ENCODE measurements at places on chromosomes 7 and 10. TPM values are rescaled to one million over a fixed set of nuclear protein-coding genes. Genes with fewer than 3 reads are reported as not detected.

DNA sequence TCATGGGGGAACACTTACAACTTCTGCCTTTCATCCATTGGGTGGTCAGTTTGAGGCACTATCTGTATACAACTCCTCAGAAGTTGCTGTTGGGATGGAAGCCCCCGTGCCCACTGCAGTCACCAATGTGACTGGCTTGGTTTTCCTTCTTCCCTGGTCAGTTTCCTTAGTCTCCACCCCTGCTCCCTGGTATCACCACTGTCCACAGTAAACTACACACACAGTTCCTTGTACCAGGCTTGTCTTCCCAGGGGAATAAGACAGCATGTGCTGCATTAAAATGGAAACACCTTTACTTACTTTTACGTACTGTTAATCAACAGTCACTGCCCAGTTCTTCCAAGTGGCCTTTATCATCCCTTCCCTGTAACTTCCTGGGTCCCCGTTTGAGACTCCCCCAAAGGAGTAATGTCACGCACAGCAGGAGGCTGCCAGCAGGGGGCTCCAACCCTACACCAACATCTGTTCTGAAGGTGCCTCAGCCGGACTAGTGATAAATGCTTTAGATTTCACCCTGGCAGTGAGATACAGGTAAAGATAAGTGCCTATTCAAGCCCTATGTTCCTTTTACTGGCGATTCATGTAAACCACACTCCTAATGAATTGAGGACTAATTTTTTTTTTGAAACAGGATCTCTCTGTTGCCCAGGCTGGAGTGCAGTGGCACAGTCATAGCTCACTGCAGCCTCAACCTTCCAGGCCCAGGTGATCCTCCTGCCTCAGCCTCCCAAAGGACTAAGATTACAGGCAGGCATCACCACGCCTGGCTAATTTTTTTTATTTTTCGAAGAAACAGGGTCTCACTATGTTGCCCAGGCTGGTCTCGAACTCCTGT is 45.3 kb upstream of the PIK3AP1 start:
- H3K4me3 ChIP-seq = no peak overlapping the region
- H3K36me3 ChIP-seq = no peaks in the 10 kb centered on the region
- H3K27ac ChIP-seq = no peak overlapping the region
- H3K27me3 ChIP-seq = no peaks in the 10 kb centered on the region
- DNase-seq = peak; percentile 20
- no peaks in the 10 kb centered on the region for H3K4me1 ChIP-seq

DNA sequence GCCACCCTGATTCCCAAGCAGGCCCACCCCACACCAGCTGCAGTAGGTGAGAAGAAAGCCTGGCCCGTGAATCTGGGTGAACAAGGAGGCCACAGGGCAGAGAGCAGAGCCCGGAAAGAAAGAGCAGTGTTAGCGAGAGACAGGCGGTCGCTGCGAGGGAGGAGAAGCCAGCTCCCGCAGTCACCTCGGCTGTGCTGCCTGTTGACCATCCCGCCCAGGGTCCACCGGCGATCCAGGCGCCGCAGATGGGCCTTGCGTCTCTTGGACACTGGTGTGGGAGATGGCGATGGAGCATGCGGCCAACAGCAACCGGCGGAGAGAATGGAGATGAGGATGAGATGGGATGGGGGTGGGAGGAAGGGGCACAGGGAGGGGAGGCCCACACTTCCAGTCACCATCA is 128.8 kb downstream of the NEURL1 start:
- H3K27ac ChIP-seq = peak overlapping the region; percentile 73
- DNase-seq = no peak
- H3K4me3 ChIP-seq = no peak overlapping the region
- H3K36me3 ChIP-seq = no peaks in the 10 kb centered on the region

DNA sequence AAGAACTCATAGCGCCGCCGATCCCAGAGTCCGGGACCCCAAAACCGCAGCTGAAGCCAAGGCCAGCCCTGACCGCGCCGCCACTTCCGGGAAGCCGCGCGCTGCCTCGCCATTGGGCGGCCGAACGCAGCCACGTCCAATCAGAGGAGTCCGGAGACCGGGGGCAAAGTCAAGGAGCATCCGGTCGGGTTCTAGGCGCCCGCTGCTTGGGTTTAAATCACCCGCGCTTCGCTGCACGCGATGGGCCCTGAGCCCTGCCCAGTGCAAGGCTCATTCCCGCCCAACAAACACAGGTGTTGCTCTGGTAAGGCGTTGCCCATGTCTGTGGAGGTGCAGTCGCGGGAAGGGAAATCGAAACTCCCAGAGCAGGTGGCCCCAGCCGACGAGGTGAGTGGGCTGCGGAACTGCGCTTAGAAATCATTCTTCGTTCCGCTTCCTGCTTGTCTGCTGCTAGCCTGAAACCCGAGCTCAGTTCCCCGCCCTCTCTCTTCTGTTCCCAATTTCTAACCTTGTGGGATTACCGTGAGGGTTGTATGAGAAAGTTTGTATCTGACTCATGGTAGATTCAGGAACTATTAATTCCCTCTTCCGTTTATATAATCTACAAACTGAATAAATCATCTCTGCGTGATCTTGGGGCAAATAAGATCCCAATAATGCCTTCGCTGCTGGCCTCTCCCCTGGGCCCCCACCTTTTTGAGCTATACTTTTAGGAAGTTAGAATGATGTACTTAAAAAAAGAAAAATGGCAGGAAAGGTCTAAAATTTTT is at the start of gene DCLRE1C:
DCLRE1C (minus strand) TSS at position 96 of the 770 bp plus-strand sequence; CDS start at position 10, 86 bp downstream.
- peaks cover 8% of the 10 kb centered on the region for H3K4me1 ChIP-seq
- peak within 1 kb of the TSS; percentile 92 for H3K27ac ChIP-seq
- no peaks in the 10 kb centered on the region for H3K27me3 ChIP-seq
- peak within 1 kb of the TSS; percentile 95 for H3K4me3 ChIP-seq
- peak; percentile 87 for DNase-seq

Gene SPAG6
- 0.49 TPM for total RNA-seq

Gene ATRNL1
- 431 TPM for total RNA-seq

Gene CALCR
- 0.15 TPM for total RNA-seq

Gene VPS50
- 89.2 TPM for total RNA-seq

Gene TAS2R39
- total RNA-seq = not detected

GRCh38 chr7:104643587-104644217 is 315.3 kb downstream of the LHFPL3 start:
- H3K27me3 ChIP-seq = no peaks in the 10 kb centered on the region

DNA sequence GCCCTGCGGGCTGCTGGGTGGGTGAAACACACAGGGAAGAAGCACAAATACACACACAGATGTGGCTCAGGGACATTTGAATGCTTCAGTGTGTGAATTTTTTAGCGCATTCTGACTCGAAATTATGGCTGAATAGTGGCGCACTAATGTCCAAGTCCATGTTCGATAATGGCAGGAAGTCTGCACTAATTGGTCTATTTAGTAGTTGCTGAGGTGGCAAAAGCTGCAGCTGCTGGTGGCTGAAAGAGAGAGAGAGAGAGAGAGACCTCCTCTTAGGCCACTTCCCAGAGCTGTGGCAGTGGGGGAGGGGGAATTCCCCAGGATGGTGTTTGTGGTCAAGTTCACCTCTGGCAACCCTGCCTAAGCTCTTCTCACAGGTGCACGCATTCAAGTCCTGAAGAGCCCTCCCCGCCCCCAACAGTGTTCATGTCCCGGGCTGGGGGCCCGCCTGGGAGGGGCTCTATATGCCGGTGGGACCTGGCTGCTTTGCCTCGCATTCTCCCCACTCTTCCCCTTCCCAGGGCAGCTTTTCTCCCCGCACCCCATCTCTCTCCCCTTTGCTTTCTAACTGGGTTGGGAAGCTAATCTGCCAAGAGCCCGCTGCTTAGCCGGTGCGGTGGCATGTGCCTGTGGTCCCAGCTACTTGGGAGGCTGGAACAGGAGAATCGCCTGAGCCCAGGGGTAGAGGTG is 6.0 kb upstream of the MNX1 start:
- no peak overlapping the region for H3K27ac ChIP-seq
- no peaks in the 10 kb centered on the region for H3K36me3 ChIP-seq
- no peak for DNase-seq
- no peak overlapping the region for H3K4me3 ChIP-seq

- no peak overlapping the region for H3K27ac ChIP-seq
- H3K4me1 ChIP-seq = no peaks in the 10 kb centered on the region
- H3K4me3 ChIP-seq = no peak overlapping the region
- no peaks in the 10 kb centered on the region for H3K27me3 ChIP-seq
Measured at GRCh38 chr7:37510043-37510634, 61.5 kb upstream of the ELMO1 start.

DNA sequence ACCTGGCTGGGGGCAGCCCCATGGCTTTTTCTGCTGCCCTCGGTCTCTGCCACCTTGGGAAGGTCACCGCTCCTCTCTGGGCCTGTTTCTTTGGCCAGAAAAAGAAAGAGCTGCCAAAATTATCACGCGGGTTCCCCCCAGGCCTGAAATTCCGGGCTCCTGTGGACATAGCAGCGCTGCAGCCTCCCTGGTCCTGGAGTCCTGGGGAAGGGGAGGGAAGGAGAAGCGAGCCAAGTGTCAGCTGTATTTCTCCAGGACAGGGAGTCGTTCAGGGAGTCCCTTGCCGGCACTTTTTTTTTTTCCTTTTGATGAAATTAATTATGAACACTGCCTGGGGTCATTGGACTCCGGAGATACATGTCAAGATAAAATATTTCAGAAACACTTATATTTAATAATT is 152.3 kb upstream of the GPR26 start:
- H3K4me3 ChIP-seq = no peak overlapping the region
- H3K27ac ChIP-seq = no peak overlapping the region
- DNase-seq = no peak
- no peaks in the 10 kb centered on the region for H3K36me3 ChIP-seq
- H3K27me3 ChIP-seq = no peaks in the 10 kb centered on the region
- H3K4me1 ChIP-seq = no peaks in the 10 kb centered on the region

Gene OR2A12
- not detected for total RNA-seq

DNA sequence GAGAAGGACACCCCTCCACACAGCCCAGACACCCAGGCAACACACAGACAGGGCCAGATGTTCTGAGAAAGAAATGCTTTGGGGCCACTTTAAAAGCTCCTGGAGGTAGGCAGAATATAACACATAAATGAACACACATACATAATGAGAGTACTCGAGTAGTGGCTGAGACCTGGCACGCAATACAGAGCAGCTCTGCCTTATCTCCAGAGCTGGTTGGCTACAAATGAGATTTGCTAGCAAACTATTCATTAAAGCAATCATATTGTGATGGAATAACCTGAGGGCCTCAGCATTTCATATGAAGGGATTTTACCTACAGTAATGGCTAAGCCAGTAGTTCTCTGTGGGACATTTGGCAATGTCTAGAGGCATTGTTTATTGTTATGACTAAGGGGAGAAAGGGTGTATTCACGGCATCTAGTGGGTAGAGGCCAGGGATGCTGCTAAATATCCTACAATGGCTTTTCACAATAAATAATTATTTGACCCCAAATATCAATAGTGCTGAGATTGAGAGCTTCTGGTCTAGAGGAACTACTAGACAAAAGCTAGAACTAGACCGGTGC is 5.5 kb upstream of the IMPDH1 start:
- no peaks in the 10 kb centered on the region for H3K36me3 ChIP-seq
- DNase-seq = no peak
- H3K4me1 ChIP-seq = no peaks in the 10 kb centered on the region
- H3K4me3 ChIP-seq = no peak overlapping the region

Gene IFIT1
- total RNA-seq = 22.5 TPM

- DNase-seq = no peak
- H3K36me3 ChIP-seq = no peaks in the 10 kb centered on the region
- H3K4me1 ChIP-seq = peaks cover 20% of the 10 kb centered on the region
- no peaks in the 10 kb centered on the region for H3K27me3 ChIP-seq
Measured at GRCh38 chr7:130887182-130887956, 153.4 kb upstream of the KLF14 start.

- no peak for DNase-seq
- no peak overlapping the region for H3K4me3 ChIP-seq
- H3K36me3 ChIP-seq = no peaks in the 10 kb centered on the region
- peaks cover 14% of the 10 kb centered on the region for H3K4me1 ChIP-seq
Measured at GRCh38 chr7:47578579-47579270, 3.2 kb downstream of the TNS3 start.

DNA sequence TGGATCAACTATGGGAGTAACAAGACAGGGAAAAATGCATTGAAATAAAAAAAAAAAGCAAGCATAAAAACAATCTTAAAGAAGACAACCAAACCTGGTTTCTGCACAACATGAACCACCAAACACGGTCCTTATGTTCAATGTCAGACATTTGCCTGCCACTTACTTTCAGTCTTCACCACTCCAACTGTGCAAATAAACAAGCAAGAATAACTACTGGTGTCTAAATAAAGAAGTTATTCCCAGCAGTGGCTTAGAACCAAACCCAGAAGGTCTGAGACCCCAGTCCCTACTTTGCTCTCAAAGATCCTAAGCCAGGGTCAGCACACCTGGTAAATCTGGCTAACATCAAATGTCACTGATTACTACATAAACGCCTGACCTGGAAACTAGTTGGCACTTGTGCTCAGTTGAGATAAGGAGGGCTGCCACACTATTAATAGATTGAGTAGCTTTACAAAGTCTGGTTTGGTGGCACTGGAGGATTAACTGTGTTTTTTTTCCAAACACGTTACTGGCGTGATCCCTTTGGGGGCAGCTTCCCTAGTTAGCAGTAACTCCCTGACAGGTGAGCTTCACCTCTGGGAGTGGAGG is 62.7 kb upstream of the ABLIM1 start:
- peak overlapping the region; percentile 62 for H3K27ac ChIP-seq
- no peaks in the 10 kb centered on the region for H3K27me3 ChIP-seq
- DNase-seq = no peak
- no peak overlapping the region for H3K4me3 ChIP-seq
- H3K4me1 ChIP-seq = no peaks in the 10 kb centered on the region

Gene GALNT17
- 9.3 TPM for total RNA-seq

Gene CLRN3
- not detected for total RNA-seq

GRCh38 chr7:155181768-155182167 is 111.6 kb downstream of the HTR5A start:
- H3K4me3 ChIP-seq = no peak overlapping the region
- DNase-seq = no peak
- no peaks in the 10 kb centered on the region for H3K27me3 ChIP-seq
- H3K27ac ChIP-seq = no peak overlapping the region
- no peaks in the 10 kb centered on the region for H3K36me3 ChIP-seq

Gene TMEM243
- total RNA-seq = 30.8 TPM

Gene MYL10
- total RNA-seq = not detected

DNA sequence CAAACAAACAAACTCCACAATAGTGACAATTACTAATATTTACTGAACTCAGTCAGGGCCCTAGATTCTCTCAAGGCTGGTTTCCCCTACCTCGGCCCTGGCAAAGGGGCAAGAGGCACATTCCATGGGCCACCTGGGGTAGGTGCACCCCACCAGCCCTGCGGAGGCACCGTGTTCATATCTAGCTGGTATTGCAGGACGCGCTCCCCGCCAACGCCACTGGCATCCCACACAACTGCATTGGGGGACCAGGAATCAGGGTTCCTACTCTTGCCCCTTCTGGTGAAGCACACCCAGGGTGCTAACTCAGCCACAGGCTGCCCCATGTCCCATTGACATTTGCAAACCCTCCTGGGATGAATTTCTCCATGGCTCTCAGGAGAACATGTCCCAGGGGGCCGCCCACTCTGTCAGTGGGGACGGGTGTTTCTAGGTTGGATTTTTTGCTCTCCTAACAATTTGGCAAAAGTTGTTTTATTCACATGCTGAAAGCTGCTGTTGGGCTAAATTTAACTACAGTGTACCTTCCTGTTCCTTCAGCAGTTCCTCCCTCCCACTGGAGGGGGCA is 76.7 kb downstream of the ZRANB1 start:
- no peaks in the 10 kb centered on the region for H3K27me3 ChIP-seq
- no peak for DNase-seq
- H3K4me3 ChIP-seq = no peak overlapping the region
- peaks cover 11% of the 10 kb centered on the region for H3K4me1 ChIP-seq
- H3K36me3 ChIP-seq = no peaks in the 10 kb centered on the region
